ENCODE measurements at places on chromosomes 13 and 19.

GRCh38 chr19:37725181-37725580, 5.6 kb upstream of the ZNF607 start:
- DNase-seq: no peak

- DNase-seq: no peak
These were observed 399.1 kb upstream of the SPRY2 start for GRCh38 chr13:80740071-80740470.

GRCh38 chr13:60226507-60226906, 62.8 kb upstream of the DIAPH3 start:
- DNase-seq: peak; percentile 36

DNA sequence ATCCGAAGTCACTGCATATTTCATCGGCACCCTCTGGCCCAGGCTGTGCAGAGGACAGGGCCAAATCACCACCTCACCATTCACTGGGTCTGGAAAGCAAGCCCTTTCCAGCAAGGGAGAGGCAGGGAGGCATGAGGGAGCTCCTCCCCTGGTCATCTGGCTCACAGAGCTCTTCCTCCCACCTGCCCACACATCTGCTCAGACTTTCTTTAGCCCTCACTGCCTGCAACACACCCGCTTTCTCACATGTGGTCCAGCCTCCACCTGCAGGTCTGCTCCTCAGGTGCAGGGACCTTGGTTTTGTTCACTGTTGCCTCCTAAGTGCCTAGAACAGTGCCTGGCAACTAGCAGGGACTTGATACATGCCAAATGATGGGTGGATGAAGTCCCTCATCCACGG, 21.0 kb upstream of the SLC35E1 start:
- DNase-seq: no peak

DNA sequence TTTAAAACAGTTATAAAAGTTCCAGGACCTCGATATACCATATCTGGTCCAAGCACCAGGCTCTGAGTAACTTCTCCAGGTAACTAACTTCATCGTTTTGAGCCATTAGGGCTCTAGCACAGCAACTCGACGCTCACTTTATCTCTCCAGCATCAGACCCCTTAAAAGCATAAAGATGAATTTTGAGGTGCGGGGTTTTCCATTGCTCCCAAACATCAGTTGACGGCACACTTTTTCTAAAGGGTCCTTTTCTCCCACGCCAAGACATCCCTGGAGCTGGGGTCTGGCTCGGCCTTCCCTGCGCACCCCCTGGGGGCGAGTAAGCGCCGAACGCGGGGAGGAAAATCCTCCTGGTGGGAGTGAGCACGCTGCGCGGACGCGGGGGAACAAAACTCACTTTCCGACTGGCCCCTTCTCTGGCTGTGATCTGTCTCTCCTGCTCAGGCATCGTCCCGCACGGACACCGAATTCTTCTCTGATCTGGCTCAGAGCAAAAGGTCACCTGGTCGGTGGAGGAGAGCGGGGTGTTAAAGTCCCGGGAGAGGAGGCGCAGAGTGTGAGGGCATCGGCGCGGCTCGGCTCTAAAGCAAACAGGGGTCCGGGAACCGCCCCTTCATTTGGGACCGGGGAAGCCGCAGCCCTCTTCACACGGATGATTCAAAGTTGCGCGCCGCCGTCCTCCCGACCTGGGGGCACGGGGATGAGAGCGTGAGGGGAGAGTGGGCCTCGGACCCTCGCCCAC, at the start of gene ATP7B:
Gene ATP7B (minus strand): TSS at position 561 of the 742 bp plus-strand sequence. CDS start 113 bp downstream, at position 448.
- peak; percentile 58 for DNase-seq

GRCh38 chr19:47323872-47324271, 8.1 kb upstream of the C5AR2 start:
- no peak for DNase-seq

- DNase-seq: no peak
These were observed 120.9 kb upstream of the TSC22D1 start for GRCh38 chr13:44697058-44697457.

GRCh38 chr19:17751103-17751911, at the start of gene FCHO1:
Gene FCHO1, plus strand, starts transcription at chr19:17751477. Its CDS starts 3,688 bp downstream, at chr19:17755165.
- peak; percentile 96 for DNase-seq

DNA sequence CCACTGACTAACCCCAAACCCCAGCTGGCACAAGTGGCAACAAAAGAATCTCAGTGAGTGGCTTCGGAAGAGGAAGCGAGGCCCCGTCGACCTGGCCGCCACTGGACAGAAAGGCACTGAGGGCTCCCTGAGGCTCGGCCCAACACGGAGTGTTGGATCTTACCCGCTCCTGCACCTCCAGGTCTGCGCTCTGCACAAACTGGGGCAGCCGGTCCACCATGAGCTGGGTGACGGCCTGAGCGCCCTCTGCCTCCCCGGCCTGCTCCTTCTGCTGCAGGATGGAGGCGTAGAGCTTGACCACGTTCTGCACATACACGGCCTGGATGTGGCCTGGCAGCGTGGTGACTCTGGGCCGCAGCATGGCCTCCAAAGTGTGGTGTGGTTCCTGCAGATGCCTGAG, 21.7 kb downstream of the IZUMO4 start:
- no peak for DNase-seq

DNA sequence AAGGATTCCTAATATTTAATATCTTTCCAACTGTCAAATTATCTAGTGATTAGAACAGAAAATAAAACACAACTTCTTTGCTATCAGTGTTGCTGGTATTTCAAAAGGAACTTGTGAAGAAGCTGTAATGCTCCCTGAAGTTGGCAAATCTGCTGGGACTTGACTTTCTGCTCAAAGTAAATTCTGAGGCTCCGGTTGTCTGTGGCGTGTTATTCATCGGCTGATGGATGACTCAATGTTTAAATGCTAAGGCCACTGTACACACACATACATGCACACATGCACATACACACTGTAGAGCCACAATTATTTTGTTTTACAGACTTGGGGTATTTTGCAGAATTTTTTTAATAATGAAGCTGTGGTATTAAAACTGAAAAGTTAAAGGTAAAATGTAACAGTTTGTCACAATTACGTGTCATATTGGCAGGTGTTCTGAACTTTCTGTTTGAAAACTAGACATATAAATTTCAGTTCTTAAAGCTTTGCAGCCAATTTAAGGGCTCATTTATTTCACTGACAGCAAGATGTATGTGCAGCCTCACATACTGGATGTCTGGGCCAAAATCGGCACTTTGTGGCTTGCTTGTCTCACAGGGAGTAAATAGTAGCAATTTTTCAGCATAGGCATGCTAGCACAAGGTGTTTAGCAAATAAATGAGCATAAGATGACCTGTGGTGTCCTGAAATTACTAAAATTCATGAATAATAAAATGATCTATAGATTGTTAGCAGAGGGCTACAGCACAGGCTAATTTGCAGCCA, 1691.7 kb upstream of the PCDH20 start:
- no peak for DNase-seq

DNA sequence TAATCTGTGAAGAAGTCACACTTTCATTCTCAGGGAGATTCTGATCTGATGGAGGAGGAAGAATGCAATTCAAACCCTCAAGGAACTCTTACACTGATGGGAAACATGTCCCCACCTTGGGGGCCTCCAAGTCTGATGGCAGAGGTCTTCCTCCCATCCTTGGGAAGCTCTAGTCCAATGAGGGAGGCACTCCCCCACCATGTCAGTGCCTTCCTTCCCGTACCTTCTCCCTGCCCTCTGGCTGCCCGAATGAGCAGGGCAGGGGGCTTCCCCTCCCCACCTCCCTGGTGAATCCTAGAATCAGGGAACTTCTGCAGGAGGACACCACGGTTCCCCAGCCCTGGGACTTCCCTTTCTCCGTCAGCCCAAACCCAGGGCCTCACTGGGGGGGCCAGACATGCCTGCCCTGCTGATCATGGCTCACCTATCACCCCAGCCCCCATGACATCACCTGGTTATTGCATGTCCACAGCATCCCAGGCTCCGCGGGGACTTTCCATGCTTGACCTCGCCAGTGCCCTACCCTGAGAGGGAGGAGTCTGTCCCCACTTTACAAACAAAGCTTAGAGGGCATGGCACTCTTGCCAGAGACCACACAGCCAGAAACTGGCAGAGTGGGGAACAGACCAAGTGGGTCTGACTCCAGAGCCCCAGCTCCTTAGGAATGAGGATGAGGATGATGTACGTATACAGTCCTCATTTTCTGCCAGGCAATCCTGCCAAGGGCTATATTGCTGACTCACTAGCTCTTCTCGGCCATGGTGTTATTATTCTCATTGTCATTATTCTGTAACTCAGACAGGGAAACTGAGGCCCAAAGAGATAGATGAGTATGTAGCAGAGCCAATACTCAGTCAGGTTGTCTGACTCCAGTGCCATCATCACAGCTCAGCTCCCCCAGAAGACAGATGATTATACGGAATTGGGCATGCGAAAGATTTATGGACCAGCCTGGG, 9.6 kb upstream of the BCL3 start:
- no peak for DNase-seq

DNA sequence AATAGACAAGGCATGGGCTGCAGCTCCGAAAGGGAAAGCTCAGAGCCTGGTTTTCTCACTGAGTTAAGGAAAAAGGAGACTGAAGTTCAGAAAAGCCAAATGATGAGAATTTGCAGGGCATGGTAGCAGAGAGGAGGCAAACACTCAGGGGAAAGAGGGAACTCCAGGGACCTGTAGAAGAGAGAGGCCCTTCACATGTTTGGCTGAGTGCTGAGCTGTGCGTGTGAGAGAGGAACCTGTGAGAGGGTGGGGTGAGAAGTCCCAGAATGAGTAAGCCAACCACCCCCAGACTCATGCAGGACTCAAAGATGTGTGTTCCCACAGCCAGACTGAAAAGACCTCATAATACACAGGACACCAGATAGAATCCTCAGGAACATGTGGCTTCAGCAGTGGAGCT, 2.8 kb upstream of the CRYL1 start:
- no peak for DNase-seq

DNA sequence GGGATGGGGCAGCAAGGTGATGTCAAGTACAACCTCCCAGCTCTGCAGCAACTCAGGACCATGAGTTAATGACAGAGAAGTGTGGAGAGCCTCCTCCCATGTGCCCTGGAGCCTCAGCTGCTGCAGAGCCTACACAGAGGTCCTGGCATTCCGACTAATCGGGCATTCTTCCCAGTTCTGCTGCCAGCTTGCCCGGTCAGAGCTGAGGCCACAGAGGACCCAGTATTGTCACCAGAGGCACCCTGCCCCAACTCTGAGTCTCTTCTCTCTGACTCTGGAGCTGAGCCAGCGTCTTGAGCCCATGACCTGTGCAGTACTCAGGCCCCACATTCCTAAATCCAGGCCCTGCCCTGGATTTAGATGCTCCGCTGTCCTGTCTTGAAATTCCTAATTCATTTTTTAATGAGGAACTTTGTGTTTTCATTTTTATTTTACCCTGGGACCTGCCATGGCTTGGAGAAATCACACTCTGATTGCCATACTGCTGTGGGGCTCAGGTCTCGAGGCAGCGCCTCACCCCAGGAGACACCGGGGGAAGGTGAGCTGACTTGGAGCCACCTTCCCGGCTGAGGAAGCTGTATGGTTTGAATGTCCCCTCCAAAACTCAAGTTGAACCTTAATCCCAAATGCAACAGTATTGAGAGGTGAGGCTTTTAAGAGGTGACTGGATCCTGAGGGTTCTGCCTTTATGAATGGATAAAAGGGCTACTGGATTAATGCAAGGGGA, 144.9 kb upstream of the ZNF507 start:
- no peak for DNase-seq

DNA sequence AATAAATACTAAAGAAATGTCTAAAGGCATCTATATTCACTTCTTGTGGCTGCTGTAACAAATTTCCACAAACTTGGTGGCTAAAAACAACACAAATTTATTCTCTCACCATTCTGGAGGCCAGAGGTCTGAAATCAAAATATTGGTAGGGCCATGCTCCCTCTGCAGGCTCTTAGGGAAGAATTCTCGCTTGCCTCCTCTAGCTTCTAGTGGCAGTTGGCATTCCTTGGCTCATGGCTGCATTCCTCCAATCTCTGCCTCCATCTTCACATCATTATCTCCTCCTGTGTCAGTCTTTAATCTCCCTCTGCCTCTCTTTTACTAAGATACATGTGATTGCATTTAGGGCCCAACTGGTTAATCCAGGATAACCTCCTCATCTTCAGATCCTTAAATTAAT, 54.1 kb upstream of the RFXAP start:
- no peak for DNase-seq

- DNase-seq: no peak
These were observed 60.5 kb downstream of the EFNB2 start for GRCh38 chr13:106474912-106475311.

GRCh38 chr19:11549386-11549953, 9.6 kb downstream of the ELOF1 start:
- DNase-seq: no peak

GRCh38 chr19:40279120-40279551, 6.0 kb downstream of the AKT2 start:
- DNase-seq: no peak

GRCh38 chr13:23377579-23377978, 55.9 kb downstream of the SACS start:
- DNase-seq: no peak

DNA sequence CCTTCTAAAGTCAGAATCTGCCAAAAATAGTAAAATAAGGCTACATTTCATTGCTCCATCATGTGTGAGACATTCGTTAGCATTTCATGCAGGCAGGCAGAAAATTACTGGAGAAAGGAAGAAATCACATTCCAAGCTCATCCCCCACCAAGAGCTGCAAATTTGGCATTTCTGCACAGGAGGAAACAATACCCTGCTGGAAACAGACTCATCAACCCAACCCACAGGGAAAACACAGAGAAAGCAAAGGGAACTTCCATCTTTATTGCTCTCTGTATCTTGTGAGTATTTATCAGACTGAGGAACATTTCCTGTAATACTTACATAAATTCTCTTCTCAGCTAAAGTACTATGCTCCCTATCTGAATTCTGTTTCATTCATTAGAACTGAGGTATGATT, 95.7 kb downstream of the KCTD12 start:
- DNase-seq: no peak

DNA sequence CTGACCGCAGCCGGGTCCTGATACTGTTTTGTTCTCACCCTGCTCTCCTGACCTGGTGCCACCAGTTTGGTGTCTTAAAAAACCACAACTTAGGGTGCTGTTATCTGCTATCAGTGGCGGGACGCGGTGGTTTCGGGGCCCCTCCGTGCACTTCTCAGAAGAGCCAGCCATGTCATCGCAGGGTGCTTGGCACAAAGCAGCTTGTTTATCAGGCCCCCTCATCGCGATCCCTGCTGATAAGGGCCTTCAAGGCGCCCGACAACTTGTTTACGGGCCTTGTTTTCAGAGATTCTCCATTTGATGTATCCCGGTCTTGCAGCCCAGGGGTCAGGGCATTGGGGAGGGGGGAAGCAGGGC, 58.1 kb upstream of the KLF2 start:
- DNase-seq: peak; percentile 38

GRCh38 chr13:45162194-45162593, 38.7 kb downstream of the KCTD4 start:
- no peak for DNase-seq

DNA sequence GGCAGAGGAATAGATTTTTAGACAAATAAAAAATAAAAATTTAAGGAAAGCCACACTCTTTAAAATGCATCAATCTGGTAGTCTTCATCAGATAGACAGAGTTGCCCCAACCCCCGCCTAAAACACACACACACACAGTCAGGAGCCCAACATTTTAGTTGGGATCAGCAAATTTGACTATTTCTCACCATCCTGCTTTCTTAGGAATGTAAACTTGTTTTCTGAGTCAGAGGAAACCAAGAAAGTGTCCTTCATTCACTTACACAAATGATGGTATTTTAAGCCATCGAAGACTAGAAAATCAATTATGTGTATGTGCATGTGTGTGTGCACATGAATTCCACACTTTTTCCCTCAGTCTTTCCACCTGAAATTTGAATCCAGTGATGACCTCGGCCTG, 1657.5 kb downstream of the SLITRK1 start:
- DNase-seq: no peak
